Stimulated activated CD4-positive, alpha-beta T cell treated with anti-CD3 and anti-CD28 coated beads, Interleukin-1b, Interleukin-23, amount 100 ng/mL, for 1 hour (primary cell): ENCODE measurements at places on chromosomes 1 and 21.

GRCh38 chr1:236287757-236288619 is 6.2 kb upstream of the ERO1B start:
- DNase-seq = no peak

GRCh38 chr21:44840771-44841170 is 22.9 kb upstream of the SUMO3 start:
- no peak for DNase-seq

- DNase-seq = no peak
Observed at GRCh38 chr21:39713905-39714304, 31.1 kb upstream of the IGSF5 start.

DNA sequence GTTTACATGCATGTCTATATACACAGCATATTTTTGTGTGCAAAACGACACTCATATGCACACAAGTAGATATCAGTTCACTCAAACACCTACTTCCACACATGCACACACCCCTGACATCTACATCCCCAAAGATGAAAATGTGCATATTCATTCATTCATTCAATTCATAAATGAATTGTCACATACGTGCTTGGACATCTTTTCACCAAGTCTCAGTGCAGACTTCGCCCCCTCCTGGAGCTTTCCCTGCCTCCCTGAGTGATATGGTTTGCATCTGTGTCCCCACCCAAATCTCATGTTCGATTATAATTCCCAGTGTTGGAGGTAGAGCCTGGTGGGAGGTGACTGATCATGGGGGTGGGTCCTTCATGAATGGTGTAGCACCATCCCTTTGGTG is 53.1 kb downstream of the CAMK2N1 start:
- no peak for DNase-seq

DNA sequence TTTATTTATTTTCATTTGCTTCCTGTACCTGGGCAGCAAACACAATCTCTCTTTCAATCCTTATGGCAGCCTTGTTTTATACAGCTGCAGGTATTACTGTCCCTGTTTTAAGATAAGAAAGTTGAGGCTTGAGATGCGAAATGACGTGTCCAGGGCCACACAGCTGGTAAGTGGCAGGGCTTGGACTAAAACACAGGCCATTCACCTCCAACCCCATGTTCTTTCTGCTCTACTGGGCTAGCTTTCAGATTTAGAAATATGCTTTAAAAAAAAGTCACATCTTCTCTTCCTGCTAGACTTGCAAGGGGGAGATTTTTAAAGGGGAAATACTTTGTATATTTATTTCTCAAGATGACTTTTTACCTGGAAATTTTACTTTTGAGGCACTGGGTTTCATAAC is 62.8 kb downstream of the CNST start:
- DNase-seq = no peak

GRCh38 chr21:35503671-35504070 is 454.6 kb upstream of the RUNX1 start:
- DNase-seq = no peak

GRCh38 chr1:189180057-189180456 is 1297.6 kb downstream of the BRINP3 start:
- no peak for DNase-seq

GRCh38 chr1:113783254-113784103 is 24.2 kb upstream of the PHTF1 start:
- DNase-seq = no peak

DNA sequence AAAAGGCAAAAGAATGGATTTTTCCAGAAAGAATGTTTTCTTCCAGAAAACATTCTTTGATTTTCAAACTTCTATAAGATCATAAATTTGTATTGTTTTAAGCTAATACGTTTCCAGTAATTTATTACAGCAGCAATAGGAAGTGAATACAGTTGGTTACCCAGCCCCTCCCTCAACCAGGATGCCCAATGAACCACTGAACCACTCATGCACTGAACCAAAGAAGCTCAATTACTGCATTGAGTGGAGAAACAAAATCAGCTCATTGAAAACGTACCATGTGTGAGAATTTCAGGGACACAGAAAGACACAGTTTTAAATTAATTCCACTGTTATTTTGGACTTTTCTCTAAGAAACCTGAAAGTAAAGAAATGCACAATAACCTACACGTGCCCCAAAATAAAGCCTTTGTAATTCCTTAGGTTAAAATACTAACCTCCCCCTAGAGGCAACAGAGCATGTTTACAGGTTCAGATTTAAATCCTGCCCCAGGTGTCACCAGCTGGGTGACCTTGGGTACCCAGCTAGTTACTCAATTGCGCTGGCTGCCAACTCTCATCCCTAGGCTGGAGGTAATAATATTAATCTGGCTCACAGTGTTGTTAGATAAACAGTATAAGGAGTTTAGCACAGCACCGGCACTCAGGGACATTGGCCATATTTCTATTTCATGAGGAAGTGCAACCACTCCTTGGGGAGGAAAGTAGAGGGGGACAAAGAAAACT is 111.7 kb downstream of the NMNAT2 start:
- DNase-seq = no peak

DNA sequence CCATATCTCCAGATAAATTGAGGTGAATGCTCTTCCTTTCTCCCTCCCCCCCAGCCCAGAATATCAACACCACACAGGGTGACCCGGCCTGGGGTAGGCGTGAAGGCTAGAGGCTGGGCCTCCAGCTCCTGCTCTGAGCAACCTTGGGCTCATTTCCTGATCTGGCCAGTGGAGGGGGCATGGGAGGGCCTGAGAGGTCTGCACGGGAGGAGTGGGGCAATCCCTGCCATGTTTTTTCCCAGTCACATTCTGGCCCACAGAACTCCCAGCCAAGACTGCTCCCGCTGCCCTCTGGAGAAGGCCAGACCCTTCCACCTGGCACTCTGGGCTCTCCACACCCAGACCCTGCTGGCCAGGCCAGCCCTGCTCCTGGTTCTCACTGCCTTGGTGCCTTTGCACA is 3.9 kb downstream of the CLDN19 start:
- no peak for DNase-seq

DNA sequence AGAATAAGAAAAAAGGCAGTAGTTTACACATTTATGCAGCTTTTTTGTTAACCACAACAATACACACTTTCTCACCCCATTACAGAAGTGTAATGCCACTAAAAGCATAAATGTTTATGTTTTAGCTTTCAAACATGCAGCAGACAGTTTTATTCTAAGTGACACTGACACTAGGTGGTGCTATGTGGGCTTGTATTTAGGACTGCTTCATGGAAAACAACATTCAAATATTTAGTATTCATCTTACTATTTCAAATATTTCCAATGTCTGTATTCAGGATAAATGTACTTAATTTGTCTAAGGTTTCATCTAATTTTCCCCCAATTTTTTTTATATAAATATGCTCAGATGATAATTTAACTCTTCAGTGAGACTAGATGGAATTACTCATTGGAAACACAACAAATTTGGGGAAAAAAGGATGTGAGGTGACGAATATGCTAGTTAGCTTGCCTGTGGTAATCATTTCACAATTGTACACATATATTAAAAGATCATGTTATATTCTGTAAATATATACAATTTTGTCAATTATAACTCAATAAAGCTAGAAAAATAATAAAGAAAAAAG is 71.4 kb downstream of the USP1 start:
- DNase-seq = no peak

- no peak for DNase-seq
Observed at GRCh38 chr1:203147376-203147775, 19.9 kb downstream of the ADORA1 start.

DNA sequence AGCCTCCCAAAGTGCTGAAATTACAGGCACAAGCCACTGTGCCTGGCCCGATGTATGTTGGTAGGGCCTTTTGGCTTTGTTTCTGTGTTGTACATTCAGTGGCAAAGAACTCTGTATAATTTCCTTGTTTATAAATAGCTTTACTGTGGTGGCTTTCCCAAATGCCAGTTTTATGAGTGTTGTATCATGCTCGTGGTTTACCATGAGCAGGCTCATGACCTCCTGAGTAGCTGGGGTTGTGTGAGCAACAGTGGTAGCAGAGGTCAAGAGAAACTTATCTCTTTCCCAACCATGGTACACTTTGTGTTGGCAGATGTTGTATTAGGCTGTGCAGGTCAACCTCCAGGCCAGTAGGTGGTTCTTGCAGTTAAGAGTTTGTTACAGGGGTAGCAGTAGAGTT is 420.4 kb upstream of the BEND5 start:
- DNase-seq = no peak

DNA sequence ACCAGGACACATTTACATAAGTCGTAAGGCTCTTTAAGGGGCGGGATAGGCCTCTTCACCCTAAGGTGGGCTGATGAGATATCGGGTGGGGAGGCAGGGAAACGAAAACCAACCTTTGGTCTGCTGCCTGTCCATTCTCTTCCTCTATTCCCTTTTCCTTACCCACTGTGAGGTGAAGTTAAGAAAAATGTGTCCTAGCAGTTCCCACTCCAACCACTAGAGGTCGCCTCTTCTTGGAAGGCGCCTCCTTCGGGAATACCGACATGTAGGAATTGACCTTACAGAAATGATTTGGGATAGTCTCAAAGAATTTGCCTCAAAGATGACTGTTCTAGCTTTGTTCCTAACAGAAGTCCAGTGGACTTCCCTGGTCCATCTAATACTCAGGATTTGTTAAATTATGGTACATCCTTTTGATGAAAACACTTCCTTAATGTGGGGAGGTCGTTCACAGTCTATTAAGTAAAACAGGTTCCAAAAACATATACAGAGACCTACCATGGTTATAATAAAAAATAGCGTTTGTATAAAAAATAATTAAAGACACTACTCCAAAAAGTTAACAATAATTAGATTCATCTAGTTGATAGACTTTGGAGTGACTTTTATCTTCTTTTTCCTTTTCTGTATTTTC is 14.1 kb downstream of the AZIN2 start:
- DNase-seq = no peak

DNA sequence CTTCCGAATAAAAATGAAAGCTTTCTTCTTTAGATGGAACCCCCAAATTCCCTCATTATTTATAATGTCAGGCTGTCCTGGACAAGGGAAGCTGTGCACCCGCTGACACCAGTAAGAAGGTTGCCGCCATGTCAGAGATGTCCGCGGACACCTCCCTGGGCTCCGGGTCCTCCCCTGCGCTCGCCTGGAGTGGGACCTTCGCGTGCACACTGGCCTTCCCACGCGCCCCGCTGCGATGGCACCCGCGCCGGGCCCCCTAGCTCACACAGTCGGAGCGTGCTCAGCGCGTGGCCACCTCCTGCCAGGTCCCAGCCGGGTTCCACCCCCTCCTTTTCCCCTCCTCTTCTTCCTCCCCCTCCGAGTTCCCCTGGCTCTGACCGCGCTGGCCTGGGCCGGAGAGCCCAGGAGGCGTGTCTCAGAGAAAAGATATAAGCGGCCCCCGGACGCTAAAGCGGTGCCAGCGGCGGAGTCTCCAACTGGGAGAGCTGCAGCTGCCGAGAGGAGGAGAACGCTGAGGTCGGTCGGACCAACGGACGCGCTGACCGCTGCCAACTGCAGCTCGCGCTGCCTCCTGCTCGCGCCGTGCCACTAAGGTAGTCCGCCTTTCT is at the start of gene G0S2:
Gene G0S2, plus strand, starts transcription at position 456 of the 608 bp plus-strand sequence. CDS start 273 bp downstream, outside the sequence.
- no peak for DNase-seq

- no peak for DNase-seq
Observed at GRCh38 chr1:184300446-184300845, 86.4 kb upstream of the C1orf21 start.

DNA sequence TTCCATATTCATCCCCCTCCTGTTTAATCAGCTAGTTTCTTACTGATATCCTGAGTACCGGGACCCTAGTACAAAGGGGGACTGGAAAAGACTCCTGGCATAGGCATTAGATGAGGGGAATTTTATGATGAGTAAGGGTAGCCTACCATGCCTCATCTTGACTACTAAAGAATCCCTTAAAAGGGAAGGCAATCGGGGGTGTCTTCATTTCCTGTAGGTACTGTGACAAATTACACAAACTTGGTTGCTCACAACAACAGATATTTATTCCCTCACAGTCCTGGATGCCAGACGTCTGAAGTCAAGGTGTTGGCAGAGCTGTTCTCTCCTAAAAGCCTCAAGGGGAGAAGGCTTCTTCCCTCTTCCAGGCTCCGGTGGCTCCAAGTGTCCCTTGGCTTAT is 28.9 kb upstream of the RUNX1 start:
- DNase-seq = no peak

GRCh38 chr21:28272272-28272992 is 720.2 kb downstream of the LTN1 start:
- DNase-seq = no peak

DNA sequence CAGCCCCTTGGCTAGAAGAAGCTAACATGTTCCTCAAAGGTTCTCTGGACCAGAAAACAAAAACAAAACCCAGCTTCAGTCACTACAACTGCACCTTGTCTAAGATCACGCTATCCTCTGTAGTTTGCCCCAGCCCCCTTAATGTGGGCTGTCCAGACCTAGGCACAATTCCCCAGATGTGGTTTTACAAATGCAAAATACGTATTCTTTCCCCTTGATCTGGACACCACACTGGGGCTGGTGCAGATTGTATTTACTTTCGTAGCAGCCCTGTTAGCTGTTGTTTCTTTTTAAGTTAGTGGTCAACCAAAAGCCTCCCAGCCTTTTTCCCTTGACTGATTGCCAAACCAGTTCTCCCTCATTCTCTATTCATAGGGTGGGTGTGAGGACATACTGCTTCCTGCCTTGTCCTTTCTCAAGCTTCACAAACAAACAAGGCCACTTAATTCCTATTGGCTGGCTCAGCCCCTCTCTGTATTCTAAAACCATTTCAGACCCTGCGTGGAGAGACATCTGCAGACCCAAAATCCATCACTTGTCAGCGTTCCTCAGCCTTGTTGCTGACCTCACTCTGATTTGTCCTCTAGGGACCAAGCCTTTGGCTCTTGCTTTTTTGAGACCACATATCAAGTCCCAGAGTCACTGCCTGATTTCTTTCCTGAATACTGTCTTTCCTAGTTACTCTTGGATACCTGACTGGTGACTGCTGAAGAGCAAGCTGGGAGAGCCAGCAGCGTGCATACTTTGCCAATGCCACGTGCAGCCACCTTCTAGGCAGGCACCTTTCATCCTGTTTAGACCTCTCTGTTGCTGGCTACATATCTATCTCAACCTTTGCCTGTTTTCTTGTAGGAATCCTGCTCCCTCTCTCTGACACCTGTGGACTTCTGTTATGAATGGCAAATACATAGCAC is 96.4 kb upstream of the RAB3GAP2 start:
- DNase-seq = no peak

GRCh38 chr1:175390081-175390481 is 197.5 kb upstream of the KIAA0040 start:
- DNase-seq = no peak

GRCh38 chr1:212691561-212692071 is 8.0 kb downstream of the BATF3 start:
- DNase-seq = no peak

GRCh38 chr21:46634966-46635323 is 529 bp upstream of the PRMT2 start:
- no peak for DNase-seq
